Activated T-cell treated with anti-CD3 and anti-CD28 coated beads for 4 hours (primary cell): ENCODE measurements at places on chromosomes 5 and 9.

DNA sequence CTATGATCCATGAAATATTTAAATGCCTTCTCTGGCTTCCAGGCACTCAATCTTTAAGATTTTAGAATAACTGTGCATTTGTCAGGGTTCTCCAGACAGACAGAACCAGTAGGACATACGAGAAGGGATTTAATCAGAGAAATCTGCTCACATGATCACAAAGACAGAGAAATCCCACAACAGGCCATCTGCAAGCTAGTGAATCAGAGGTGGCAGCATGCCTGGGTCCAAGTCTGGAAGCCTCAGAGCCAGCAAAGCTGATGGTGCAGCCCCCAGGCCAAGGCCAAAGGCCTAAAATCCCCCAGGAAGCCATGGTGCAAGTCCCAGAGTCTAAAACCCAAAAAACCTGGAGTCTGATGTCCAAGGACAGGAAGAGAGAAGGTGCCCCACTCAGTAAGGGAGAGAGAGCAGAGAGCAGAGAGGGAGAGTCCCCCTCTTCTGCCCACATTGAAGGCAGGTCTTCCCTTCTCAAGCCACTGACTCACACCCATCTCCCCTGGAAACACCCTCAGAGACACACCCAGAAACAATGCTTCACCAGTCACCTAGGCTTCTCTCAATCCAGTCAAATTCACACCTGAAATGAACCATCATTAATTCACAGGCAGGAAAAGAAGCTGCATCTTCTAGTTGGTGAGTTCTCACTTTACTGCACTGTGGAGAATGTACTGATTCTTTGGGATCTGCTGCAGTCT is 48.7 kb downstream of the CAMSAP1 start:
- DNase-seq = no peak

GRCh38 chr5:77937015-77937908 is 161.1 kb upstream of the TBCA start:
- no peak for DNase-seq

- no peak for DNase-seq
These were observed 286.9 kb upstream of the CD180 start for GRCh38 chr5:67483453-67484030.

- DNase-seq = no peak
These were observed 5.2 kb downstream of the MEF2C start for GRCh38 chr5:88877826-88878225.

DNA sequence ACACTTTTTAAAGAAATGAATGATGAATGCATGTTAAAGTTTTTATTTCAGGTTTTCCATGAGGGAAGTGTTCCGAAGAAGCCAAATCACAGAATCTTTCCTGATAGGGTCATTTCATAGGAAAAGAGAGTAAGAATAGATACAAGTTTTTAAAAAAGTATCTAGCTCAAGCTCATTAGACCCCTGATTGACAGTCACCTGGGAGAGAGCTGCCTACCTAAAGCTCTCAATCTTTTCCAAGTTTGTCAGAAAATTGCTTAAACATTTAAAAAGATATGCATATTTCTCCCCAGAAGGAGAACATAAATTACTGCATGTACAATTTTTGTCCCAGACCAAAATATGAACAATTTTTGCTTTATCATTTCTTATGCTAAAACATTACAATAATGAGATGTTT is 47.9 kb upstream of the CHSY3 start:
- DNase-seq = no peak

GRCh38 chr5:120446068-120446492 is 18.0 kb upstream of the PRR16 start:
- DNase-seq = no peak

- DNase-seq = no peak
These were observed 425.7 kb downstream of the PIK3R1 start for GRCh38 chr5:68641211-68641610.

DNA sequence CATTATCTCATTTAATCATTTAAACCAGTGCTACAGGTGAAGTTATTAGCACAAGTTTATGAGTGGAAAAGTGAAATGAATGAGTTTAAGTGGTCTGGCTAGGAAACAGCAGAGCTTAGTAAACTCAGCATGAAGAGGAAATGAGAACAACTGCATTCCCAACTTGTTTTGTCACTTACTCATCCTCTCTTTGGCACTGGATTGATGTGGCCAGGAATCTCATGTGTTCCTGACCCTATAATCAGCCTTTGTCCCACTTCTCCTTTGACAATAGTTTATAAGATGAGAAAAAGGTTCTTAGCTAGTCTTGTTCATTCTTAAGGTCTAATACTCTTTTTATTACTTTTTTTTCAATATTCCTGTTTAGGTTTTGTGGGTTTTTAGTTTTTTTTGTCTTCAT is 559.2 kb upstream of the TLE4 start:
- DNase-seq = no peak

- no peak for DNase-seq
These were observed 4.2 kb upstream of the TTC23L start for GRCh38 chr5:34834794-34835089.

- DNase-seq = no peak
These were observed 35.6 kb downstream of the TNFSF8 start for GRCh38 chr9:114894609-114895433.
